ENCODE measurements at places on chromosomes 1 and 21. TPM values are rescaled to one million over a fixed set of nuclear protein-coding genes. Genes with fewer than 3 reads are reported as not detected.

EXTL1 gene
- total RNA-seq = 1.4 TPM

SHISAL2A gene
- not detected for total RNA-seq

- H3K4me1 ChIP-seq = no peaks in the 10 kb centered on the region
- no peaks in the 10 kb centered on the region for H3K36me3 ChIP-seq
- H3K4me3 ChIP-seq = no peak overlapping the region
Measured at GRCh38 chr1:233606813-233607212, 7.1 kb upstream of the KCNK1 start.

DNA sequence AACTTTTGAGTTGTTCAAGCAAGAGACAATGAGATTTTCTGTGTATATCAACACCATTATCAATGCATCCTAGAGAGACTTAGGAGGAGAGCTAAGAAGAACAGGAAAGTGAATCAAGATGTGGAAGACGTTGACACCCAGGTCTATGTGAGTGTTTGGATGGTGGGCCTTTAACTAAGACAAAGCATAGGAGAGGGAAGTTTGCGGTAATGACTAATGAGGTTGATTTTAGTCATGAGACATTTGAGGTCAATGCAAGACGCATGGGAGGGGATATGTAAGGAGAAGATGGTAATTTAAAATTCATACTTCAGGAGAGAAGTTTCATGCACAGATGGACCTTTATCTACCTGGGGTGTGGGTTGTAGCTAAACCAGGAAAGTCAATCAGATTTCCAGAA lies 269.6 kb downstream of the VAV3 start:
- no peak overlapping the region for H3K4me3 ChIP-seq
- no peaks in the 10 kb centered on the region for H3K27me3 ChIP-seq
- H3K27ac ChIP-seq = no peak overlapping the region
- no peaks in the 10 kb centered on the region for H3K4me1 ChIP-seq
- DNase-seq = no peak

- H3K27me3 ChIP-seq = no peaks in the 10 kb centered on the region
- peak overlapping the region; percentile 77 for H3K27ac ChIP-seq
- H3K4me3 ChIP-seq = peak overlapping the region; percentile 55
- no peaks in the 10 kb centered on the region for H3K4me1 ChIP-seq
- H3K36me3 ChIP-seq = no peaks in the 10 kb centered on the region
- no peak for DNase-seq
Measured at GRCh38 chr1:26164036-26164860, 4.5 kb downstream of the C1orf232 start.

GRCh38 chr1:201703621-201704438 lies 125.1 kb upstream of the IPO9 start:
- no peaks in the 10 kb centered on the region for H3K36me3 ChIP-seq
- H3K27ac ChIP-seq = peak overlapping the region; percentile 51
- no peaks in the 10 kb centered on the region for H3K27me3 ChIP-seq
- no peak overlapping the region for H3K4me3 ChIP-seq
- H3K4me1 ChIP-seq = no peaks in the 10 kb centered on the region

- H3K4me1 ChIP-seq = peaks cover 41% of the 10 kb centered on the region
- peak; percentile 83 for DNase-seq
- H3K36me3 ChIP-seq = peaks cover 23% of the 10 kb centered on the region
- H3K4me3 ChIP-seq = peak overlapping the region; percentile 68
Measured at GRCh38 chr1:23554481-23555269, 4.6 kb downstream of the ID3 start.

GRCh38 chr1:200043336-200043668 lies 15.8 kb downstream of the NR5A2 start:
- no peak for DNase-seq
- no peak overlapping the region for H3K4me3 ChIP-seq
- H3K27me3 ChIP-seq = peaks cover 46% of the 10 kb centered on the region

- no peak for DNase-seq
- no peaks in the 10 kb centered on the region for H3K36me3 ChIP-seq
- H3K27me3 ChIP-seq = no peaks in the 10 kb centered on the region
- H3K27ac ChIP-seq = no peak overlapping the region
- no peak overlapping the region for H3K4me3 ChIP-seq
- no peaks in the 10 kb centered on the region for H3K4me1 ChIP-seq
Measured at GRCh38 chr21:14325595-14325994, 57.4 kb downstream of the HSPA13 start.

DNA sequence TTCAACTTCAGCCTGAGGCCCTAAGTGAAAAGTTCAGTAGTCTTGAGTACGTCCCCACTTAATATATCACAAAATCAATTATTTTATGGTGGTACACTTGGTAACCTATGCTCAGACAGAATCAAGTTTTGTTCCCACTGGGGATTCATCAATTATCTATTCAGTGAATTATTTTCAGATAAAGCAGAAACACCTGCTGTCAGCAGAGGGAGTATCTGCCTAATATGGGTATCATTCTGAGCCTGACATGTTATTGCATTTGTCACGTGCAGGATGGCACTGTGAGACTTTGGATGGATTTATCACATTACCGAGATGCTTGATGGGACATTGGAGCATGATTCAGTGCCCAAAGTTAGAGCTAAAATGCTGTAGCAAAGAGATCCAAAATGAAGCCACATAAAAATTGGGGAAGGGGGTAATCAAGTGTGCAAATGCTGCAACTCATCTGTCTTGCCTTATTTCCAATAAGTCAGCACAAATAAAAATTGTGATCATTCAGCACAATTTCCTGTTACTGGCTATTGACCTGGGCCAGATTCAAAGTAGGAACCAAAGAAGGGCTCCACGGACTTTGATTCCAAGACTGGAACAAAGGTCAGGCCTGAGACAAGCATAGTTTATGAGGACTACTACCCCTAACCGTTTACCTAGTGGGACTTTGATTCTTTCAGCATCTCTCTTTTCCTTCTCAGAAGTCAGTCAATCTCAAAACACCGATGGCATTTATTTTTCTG lies 657.6 kb downstream of the LMO4 start:
- no peak overlapping the region for H3K27ac ChIP-seq

DNA sequence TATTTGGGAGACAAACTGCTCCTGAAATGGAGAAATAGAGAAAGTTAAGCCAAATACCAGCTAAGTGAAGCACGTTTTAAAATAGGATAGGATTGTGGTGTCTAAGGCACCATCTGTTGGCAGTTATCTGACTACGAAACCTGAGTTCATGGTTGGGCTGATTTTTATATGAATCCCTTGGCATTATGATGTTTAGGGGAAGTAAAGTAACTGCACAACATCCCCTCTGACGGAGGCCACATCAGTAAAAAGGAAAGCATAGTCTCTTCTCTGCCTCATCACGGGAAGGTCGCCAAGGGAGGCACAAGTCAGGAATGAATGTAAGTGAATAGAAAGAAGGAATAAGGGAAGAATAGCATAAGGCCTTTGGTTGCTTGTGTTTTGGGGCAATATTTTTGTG lies 128.0 kb downstream of the PRRX1 start:
- H3K4me1 ChIP-seq = no peaks in the 10 kb centered on the region
- no peak for DNase-seq
- no peak overlapping the region for H3K4me3 ChIP-seq

DNA sequence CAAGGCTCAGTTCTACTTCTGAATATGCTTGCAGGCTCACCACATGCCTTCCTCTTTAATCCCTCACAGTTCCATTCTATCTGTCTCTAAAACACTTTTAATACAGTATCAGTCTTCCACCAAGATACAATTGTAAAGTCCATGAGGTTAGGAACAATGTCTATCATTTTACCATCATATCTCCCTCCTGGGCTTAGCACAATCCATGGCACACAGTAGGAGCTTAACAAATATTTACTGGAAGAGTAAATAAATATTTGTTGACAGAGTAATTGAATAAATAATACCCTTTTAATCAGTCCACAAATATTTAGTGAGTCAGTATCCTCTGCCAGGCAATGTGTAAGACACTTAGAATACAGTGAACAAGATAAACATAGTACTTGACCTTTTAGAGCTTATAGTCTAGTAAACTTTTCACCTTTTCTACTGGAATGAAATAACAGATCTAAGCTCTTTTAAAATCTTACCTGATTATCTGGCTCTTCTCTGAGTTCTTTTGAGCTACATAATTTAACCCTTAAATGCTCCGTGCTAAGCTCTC lies 12.7 kb upstream of the GADD45A start:
- H3K36me3 ChIP-seq = no peaks in the 10 kb centered on the region
- DNase-seq = no peak
- no peaks in the 10 kb centered on the region for H3K27me3 ChIP-seq
- H3K27ac ChIP-seq = no peak overlapping the region
- H3K4me3 ChIP-seq = no peak overlapping the region

DNA sequence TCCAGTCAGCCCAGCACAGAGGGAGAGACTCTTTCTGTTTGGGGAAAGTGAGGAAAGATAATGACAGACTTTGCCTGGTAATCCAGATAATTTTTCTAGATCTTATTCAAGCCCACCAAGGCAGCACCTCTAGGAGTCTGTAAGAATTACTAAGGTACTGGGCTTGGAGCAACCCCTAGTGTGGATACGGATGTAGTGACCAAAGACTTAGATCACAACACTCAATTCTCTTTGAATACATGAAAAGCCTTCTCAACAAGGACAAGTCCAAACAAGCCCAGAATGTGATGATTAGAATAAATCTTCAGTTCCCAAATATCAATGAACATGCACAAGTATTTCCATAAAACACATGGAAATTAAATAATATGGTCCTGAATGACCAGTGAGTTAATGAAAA lies 206.9 kb downstream of the MRPL39 start:
- H3K27ac ChIP-seq = no peak overlapping the region
- H3K4me1 ChIP-seq = no peaks in the 10 kb centered on the region
- no peaks in the 10 kb centered on the region for H3K27me3 ChIP-seq
- no peak overlapping the region for H3K4me3 ChIP-seq
- no peak for DNase-seq

DNA sequence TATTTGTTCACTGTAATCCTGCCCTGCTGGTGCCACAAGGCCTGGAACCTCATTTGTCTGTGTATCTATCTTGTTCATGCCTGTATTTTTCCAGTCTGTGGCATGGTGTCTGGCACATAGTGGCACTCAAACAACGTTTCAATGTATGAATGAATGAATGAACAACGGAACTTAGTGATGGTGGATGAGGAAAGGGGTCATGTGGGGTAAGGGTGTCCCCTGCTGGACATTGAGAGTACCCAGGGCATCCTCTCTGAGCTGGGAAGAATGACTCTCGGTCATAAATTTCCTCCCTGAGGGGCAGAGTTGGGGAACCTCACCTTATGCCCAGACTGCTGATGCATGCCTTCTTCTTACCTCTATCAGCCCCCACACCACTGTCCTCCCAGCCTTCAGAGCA lies 18.9 kb upstream of the ZNF683 start:
- no peak overlapping the region for H3K27ac ChIP-seq
- H3K27me3 ChIP-seq = no peaks in the 10 kb centered on the region
- no peak overlapping the region for H3K4me3 ChIP-seq

DNA sequence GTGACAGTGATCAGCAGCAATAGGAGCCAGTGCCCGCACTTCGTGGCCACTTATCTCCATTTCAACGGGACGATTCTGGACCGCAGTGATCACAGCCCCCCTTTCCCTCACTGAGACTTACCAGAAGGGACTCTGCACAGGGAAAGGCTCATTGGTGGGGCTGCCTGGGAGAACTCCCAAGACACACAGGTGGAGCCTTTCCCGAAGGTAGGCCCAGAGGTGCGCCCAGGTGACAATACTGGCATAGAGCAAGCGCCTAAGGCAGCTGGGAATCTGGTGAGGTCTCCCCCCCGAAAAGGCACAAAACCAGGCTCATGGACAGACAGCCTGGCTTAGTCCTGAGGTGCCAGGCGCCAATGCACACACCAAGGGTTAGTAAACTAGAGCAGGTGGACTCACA lies 318.9 kb downstream of the AJAP1 start:
- no peak overlapping the region for H3K27ac ChIP-seq
- no peak overlapping the region for H3K4me3 ChIP-seq
- no peak for DNase-seq
- no peaks in the 10 kb centered on the region for H3K36me3 ChIP-seq

GRCh38 chr1:166766942-166767341 lies 72.3 kb upstream of the POGK start:
- H3K27me3 ChIP-seq = no peaks in the 10 kb centered on the region
- no peaks in the 10 kb centered on the region for H3K36me3 ChIP-seq
- no peaks in the 10 kb centered on the region for H3K4me1 ChIP-seq
- no peak for DNase-seq
- H3K27ac ChIP-seq = no peak overlapping the region

GRCh38 chr21:33088384-33088783 lies 18.4 kb downstream of the OLIG1 start:
- H3K27ac ChIP-seq = no peak overlapping the region
- no peaks in the 10 kb centered on the region for H3K36me3 ChIP-seq
- no peaks in the 10 kb centered on the region for H3K27me3 ChIP-seq
- no peaks in the 10 kb centered on the region for H3K4me1 ChIP-seq
- H3K4me3 ChIP-seq = no peak overlapping the region

DNA sequence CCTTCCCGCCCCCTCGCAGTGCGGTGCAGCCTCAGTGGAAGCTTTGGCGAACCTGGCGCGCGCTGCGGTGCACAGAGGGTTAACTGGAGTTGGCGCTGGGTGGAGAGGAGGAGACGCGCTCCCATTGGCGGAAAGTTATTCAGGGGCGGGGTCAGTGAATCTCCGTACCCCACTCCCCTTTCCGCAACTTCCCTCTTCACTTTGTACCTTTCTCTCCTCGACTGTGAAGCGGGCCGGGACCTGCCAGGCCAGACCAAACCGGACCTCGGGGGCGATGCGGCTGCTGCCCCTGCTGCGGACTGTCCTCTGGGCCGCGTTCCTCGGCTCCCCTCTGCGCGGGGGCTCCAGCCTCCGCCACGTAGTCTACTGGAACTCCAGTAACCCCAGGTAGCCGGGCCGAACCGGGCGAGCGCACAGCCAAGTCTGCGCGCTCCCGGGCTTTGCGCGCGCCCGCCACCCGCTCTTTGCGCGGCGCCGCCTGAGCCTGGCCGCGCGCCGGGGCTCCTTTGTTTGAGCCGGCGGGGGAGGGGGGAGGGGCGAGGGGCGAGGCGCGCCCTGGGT lies at the start of gene EFNA4:
EFNA4 (plus strand) TSS at position 191 of the 561 bp plus-strand sequence; CDS start at position 275, 84 bp downstream.
- H3K27ac ChIP-seq = peak within 1 kb of the TSS; percentile 79
- H3K27me3 ChIP-seq = no peaks in the 10 kb centered on the region
- H3K4me3 ChIP-seq = peak within 1 kb of the TSS; percentile 75
- peaks cover 21% of the 10 kb centered on the region for H3K36me3 ChIP-seq
- peaks cover 33% of the 10 kb centered on the region for H3K4me1 ChIP-seq
- peak; percentile 88 for DNase-seq

GRCh38 chr1:212433577-212434462 lies 1.1 kb downstream of the NENF start:
- no peaks in the 10 kb centered on the region for H3K27me3 ChIP-seq
- no peaks in the 10 kb centered on the region for H3K36me3 ChIP-seq
- peak overlapping the region; percentile 92 for H3K27ac ChIP-seq
- H3K4me3 ChIP-seq = peak overlapping the region; percentile 84
- peaks cover 9% of the 10 kb centered on the region for H3K4me1 ChIP-seq
